ENCODE measurements at places on chromosomes 6 and 20.

GRCh38 chr6:98847779-98848538 lies 13.6 kb downstream of the POU3F2 start:
- peak; percentile 76 for DNase-seq

- peak; percentile 53 for DNase-seq
Observed at GRCh38 chr6:44073612-44074438, 53.4 kb downstream of the MRPL14 start.

- no peak for DNase-seq
Observed at GRCh38 chr6:116090251-116090650, 10.4 kb upstream of the NT5DC1 start.

DNA sequence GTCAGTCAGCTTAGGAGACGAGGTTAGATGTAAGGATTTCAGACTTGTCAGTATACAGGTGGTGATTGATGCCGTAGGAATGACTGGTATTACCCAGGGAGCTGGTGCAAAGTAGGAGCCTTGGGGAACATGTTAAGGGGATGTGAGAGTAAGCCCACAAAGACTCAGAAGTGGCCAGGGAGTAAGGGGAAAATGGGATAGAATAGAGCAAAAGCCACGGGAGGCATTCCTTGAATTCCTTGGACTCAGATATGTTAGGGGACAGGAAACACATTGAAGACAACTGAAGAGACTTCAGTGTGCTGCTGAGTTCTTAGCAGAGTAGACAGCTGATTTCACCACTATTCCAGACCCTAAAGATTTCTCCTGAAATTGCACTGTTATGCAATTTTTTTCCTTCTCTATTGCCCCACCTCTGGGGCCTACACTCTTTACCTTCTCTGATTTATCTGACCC lies 1.2 kb upstream of the ACAT2 start:
- peak; percentile 93 for DNase-seq

DNA sequence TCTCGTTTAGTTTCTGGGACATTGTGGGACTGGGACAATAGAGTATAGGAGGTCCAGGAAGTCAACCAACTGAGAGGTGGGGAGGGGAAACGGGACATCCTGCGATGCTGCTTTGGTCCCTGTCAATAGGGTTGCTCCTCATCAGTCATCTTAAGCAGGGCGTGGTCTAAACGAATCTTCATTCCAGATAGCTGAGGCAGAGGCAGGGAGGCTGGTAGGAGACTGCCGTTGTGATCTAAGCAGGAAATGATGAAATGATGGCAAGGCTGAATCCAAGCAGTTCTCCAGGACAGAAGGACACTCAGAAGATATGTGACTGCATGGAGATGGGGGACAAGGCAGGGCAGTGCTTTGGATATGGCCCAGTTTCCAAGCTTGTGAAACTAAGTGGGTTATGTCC lies 953.4 kb downstream of the KIF16B start:
- no peak for DNase-seq

DNA sequence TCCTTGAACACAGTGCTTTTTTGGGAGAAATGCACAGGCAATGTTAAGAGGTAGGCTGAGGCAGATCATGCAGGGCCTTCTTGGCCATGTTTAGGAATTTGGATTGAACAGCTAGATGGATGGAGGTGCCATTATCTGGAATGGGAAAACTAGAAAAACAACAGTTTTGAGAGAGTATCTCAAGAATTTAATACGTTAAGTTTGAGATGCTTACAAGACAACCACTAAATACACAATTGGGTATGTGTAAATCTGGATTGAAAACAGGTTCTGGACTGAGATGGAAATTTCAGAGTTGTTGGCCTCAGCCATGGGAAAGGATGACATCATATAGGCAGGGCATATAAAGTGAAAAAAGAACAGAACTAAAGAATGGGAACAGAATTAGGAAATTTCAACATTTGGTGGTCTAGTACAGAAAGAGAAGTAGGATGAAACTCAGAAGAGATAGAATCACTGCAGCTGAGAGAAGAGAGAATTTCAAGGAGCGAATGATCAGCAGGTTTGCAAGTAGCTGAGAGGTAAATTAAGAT lies 37.1 kb downstream of the NCOA7 start:
- DNase-seq = no peak

Data from GM23338 (cell line).